ENCODE measurements at places on chromosomes 11 and 22.

GRCh38 chr11:102914238-102915043 lies 39.7 kb upstream of the MMP12 start:
- no peak for DNase-seq

DNA sequence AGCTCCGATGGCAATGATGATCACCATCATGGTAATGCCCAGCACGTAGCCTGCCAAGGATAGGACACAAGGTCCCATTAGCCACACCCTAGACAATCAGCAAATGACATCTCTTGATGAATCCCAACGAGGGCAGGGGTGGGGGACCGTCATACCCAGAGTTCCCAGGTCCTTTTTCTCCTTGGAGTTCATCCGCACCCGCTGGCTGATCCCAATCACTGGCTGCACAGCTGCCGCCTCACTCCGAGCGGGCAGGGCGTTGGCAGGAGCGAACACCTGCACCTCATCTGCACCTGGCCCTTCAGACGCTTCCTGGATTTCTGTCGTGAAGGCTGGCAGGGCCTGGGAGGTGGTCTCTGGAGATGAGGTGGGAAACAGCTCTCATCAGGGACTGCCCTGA lies 2.9 kb downstream of the PIK3IP1 start:
- DNase-seq: no peak

- no peak for DNase-seq
Observed at GRCh38 chr11:112526699-112527416, 266.2 kb upstream of the PLET1 start.

DNA sequence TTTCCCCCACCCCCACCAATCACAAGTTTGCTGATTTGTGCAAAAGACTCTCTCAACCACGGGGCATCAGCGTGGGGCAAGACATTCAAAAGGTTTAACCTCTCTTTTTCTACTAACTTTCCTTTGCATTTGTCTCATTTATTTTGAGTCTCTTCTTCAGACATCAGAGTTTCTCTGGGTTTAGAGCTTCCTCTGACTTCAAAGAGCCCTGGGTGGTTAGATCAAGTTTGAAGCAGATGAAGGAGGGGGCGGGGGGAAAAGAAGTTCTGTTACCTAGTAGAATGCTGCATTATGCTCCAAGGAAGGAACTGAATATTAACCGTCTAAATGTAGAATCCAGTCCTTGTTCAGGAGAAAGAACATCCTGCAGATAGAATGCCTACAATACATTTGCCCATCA lies 24.5 kb downstream of the GAS2 start:
- peak; percentile 32 for DNase-seq

DNA sequence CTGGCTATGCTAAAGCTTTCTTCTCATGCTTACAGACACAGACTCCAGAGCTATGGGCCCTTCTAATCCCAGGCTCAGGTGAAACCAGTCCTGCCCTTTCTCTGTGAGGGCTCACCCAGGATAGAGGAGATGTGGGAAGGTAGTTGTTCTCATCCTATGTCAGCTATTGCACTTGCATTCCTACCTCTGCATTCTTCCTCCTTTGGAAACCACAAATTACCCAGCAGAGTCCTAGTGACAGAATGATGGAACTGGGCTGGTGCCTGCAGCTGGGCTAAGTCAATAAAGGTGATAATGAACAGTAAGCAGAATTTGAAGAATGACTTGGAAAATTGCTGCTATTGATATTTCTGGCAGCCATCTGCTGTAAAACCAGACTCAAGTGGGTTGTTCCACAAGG lies 560.0 kb downstream of the TMEM135 start:
- no peak for DNase-seq

- DNase-seq: no peak
Observed at GRCh38 chr11:63616953-63617352, 2.7 kb upstream of the PLAAT3 start.

DNA sequence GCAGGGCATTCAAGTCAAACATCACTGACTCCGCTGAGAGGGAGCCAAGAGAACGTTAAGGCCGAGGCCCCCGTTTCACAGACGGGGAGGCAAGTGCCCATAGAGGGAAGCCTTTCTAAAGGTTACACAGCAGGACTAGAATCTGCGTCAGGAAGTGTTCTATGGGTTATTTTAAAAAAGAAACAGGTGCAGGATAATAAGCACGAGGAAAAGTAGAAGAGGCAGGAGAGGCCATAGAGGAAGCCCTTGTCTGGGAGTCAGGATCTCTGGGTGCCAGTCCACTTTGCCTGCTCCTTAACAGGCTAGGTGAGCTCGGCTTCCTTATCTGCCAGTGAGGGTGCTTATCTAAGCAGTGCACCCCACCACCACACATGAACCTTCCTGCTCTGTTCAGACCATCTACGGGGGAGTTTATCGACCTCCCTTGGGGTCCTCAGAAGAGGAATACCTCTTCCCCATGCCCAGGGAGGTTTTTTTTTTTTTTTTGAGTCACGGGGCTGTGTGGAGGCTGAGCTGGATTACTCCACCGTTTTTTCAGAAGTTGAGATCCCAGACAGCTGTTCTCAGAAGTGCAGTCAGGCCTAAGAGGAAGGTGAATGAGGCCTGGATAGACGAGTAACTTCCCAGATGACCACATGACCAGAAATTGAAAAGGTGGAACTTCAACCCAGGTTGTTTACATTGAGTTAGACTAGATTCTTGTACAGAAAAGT lies 1.2 kb upstream of the FCHSD2 start:
- DNase-seq: no peak

- no peak for DNase-seq
Observed at GRCh38 chr11:133269267-133269666, 263.0 kb downstream of the OPCML start.

DNA sequence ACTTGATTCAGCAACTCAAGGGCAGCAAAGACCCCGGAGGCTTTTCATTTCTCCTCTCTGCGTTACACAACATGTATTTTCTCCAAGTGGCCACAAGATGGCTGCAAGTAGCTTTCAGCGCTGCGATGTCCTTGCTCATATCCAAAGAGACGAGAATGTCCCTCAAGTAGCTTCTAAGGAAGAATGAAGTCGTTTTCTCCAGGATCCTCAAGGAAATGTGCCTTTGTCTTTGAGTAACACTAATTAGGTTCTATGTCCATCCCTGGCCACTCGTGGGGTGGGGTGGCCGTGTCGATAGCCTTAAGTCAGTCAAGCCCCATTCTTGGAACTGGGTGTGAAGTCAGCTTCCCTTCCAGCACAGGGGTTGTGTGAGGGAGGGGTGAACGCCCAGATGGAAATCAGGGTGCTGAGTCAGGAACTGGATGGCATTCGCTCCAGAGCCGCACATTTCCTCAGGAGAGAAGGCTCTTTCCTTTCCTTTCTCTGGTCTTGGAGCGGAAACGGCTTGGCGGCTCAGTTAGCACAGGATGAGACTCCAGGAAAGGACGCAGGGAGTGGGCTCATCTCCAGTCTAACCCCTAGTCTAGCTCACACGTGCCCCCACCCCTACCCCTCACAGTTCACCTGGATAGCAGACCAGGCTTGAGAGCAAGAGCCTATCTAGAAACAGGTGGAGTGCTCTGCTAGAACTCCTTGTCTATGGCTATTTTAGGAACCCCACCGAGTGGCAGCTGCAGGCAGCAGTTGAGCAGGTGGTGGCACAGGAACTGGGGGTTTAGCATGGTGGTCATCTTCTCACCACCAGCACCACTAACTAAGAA lies 44.3 kb downstream of the NNMT start:
- DNase-seq: peak; percentile 30

GRCh38 chr11:107043242-107044006 lies 25.1 kb upstream of the GUCY1A2 start:
- DNase-seq: no peak

GRCh38 chr22:40509401-40510134 lies 127.0 kb downstream of the MRTFA start:
- DNase-seq: peak; percentile 38

- no peak for DNase-seq
Observed at GRCh38 chr11:61526956-61527731, 18.6 kb downstream of the LRRC10B start.

DNA sequence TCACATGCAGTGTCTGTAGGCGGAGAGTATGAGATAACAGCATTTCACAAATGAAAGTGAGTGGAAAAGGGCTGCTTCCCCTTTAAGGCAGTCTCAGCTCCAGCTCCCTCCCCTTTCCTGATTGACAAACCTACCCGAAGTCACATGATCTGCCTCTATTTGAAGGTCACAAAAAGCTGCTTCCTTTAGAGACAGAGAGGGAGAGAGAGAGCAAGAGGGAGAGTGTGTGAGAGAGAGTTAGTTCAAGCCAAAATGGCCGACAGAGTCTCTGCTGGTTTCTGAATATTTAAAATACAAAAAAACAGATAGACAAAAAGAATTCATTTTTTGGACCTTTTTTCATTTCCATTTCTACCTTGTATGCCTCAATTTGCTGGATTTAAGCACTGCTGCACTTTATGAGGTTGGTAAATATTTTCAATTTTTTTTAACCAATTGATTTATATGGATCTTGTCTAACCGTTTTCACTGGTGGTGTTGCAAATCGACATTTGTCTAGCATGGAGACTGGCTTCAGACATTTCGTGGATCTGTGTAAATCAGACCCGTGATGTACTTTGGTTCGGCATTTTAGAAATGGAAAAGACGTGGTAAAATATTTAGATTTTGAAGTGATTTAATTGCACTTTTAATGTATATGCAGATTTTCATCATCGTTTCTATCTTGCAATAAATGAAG lies at the start of gene TNRC6B:
TNRC6B (plus strand) TSS at position 188 of the 679 bp plus-strand sequence; CDS start at position 399, 211 bp downstream.
- DNase-seq: peak; percentile 93

DNA sequence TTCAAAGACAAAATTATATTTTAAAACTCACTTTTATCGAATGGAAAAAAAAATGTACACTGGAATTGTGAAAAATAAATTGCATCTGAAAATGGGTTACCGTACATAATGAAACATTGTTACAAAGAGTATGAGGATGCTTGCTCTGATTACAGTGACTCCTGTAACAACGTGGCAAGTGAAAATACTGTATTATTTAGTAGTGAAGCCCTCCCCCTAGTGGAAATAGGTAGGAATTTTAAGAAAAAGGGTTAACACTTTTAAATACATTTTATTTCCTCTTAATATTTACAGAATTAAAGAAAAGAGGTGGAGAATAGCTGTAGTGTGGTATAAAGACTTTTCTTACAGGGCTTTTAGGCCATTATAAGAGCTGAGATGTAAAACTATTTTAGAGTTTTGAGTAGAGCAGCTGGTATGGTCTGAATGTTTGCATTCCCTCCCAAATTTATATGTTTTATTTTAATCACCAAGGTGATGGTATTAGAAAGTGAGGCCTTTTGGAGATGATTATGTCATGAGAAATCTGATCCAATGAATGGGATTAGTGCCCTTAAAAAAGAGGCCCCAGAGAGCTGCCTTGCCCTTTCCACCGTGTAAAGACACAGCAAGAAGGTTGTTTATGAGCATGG lies 25.2 kb downstream of the FAM76B start:
- DNase-seq: no peak

DNA sequence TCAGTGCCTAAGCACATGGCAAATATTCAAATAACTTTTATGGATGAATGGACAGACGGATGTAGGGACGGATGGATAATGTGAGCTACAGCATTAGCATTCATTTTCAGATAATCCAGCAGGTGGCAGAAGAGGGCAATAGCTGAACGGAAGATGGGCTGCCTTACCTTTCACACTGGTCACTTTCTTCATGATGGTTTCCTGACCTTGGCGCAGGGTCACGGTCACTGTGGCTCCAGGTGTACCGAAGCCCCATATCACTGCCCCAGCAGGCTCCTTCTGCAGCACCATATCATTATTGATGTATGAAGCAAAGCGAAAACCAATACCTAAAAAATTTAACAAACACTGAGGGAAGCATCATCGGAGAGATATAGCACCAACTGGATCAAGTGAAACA lies 4.3 kb downstream of the SIAE start:
- peak; percentile 14 for DNase-seq

DNA sequence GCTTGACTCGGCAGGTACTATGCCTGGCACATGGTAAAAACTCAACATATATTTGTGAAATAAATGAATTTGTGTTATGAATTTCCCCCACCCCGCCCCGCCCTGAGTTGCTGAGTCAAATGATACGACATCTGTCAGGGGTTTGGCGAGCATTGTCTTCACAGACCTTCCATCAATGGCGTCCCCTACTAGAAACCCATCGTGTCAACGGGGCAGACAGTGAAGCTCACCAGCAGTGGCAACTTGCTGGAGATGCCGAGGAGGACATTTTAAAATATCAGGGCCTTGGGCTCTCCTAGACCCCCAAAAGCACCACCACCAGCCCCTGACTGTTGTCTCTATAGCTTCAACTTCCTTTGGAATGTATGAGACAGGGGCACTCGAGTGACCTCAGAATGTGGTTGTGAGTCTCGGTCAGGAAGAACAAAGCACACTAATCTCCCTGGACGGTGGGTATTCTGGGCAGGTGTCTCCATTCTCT lies 761 bp upstream of the NXF1 start:
- peak; percentile 7 for DNase-seq

GRCh38 chr11:130705670-130706421 lies 210.4 kb downstream of the SNX19 start:
- DNase-seq: no peak

- DNase-seq: no peak
Observed at GRCh38 chr11:66035653-66036333, 9.5 kb upstream of the CATSPER1 start.
